ENCODE measurements at places on chromosomes 3 and 15. TPM values are rescaled to one million over a fixed set of nuclear protein-coding genes. Genes with fewer than 3 reads are reported as not detected.

The INAFM2 gene
- total RNA-seq: 17.8 TPM

The CCR5 gene
- total RNA-seq: not detected

The DCLK3 gene
- not detected for total RNA-seq

The NR2F2 gene
- total RNA-seq: 33.5 TPM

The DUOXA1 gene
- not detected for total RNA-seq

The OR5K2 gene
- not detected for total RNA-seq

The C3orf20 gene
- total RNA-seq: not detected

The SLC24A5 gene
- not detected for total RNA-seq

The OR4F6 gene
- total RNA-seq: not detected

The CRTAP gene
- 98.1 TPM for total RNA-seq

The GOLGA8B gene
- 5.8 TPM for total RNA-seq

The TMEM207 gene
- not detected for total RNA-seq

The C3orf22 gene
- total RNA-seq: not detected

The KIF23 gene
- 20.4 TPM for total RNA-seq

The PKM gene
- total RNA-seq: 1,022 TPM

The SEMA6D gene
- 1.5 TPM for total RNA-seq

The KNG1 gene
- total RNA-seq: not detected

The FBXW12 gene
- total RNA-seq: not detected

The SLC38A3 gene
- under 0.01 TPM for total RNA-seq

The ANKUB1 gene
- total RNA-seq: under 0.01 TPM

The SPSB4 gene
- total RNA-seq: under 0.01 TPM

The CHST14 gene
- 5.9 TPM for total RNA-seq

The IL20RB gene
- 0.51 TPM for total RNA-seq

The NPAP1 gene
- not detected for total RNA-seq

The SLTM gene
- total RNA-seq: 41.5 TPM

The IQCF6 gene
- not detected for total RNA-seq

The MESP2 gene
- not detected for total RNA-seq

The ALG1L2 gene
- total RNA-seq: not detected

The ABHD5 gene
- total RNA-seq: 16.7 TPM

The TICRR gene
- 2.7 TPM for total RNA-seq

The CILP gene
- not detected for total RNA-seq

The ITPKA gene
- 0.25 TPM for total RNA-seq

The PEX5L gene
- not detected for total RNA-seq

The SCN11A gene
- 0.13 TPM for total RNA-seq

The ZBTB47 gene
- 20.0 TPM for total RNA-seq

The SAMMSON gene
- total RNA-seq: not detected

The IL12A gene
- total RNA-seq: not detected

The GOLGA8Q gene
- 0.13 TPM for total RNA-seq

The FETUB gene
- not detected for total RNA-seq

The SI gene
- not detected for total RNA-seq

The DPH6 gene
- 10.3 TPM for total RNA-seq

The ZCWPW2 gene
- total RNA-seq: 0.13 TPM

The TRPM1 gene
- under 0.01 TPM for total RNA-seq

The FAM107A gene
- total RNA-seq: 0.76 TPM

The SLC51B gene
- not detected for total RNA-seq

The TAGLN3 gene
- total RNA-seq: not detected

The GOLGA6L4 gene
- 1.8 TPM for total RNA-seq

The PRICKLE2 gene
- 2.8 TPM for total RNA-seq

The ARIH1 gene
- 36.9 TPM for total RNA-seq

The EHHADH gene
- total RNA-seq: 4.3 TPM

The CCR8 gene
- total RNA-seq: not detected

The SERPINI2 gene
- total RNA-seq: not detected

The MCTP2 gene
- 6.8 TPM for total RNA-seq

The GOLGA6L9 gene
- 0.51 TPM for total RNA-seq

The PLA2G4F gene
- not detected for total RNA-seq

The NMNAT3 gene
- 0.77 TPM for total RNA-seq

The CMTM8 gene
- 1.7 TPM for total RNA-seq
